ENCODE measurements at places on chromosomes 6 and 20.

DNA sequence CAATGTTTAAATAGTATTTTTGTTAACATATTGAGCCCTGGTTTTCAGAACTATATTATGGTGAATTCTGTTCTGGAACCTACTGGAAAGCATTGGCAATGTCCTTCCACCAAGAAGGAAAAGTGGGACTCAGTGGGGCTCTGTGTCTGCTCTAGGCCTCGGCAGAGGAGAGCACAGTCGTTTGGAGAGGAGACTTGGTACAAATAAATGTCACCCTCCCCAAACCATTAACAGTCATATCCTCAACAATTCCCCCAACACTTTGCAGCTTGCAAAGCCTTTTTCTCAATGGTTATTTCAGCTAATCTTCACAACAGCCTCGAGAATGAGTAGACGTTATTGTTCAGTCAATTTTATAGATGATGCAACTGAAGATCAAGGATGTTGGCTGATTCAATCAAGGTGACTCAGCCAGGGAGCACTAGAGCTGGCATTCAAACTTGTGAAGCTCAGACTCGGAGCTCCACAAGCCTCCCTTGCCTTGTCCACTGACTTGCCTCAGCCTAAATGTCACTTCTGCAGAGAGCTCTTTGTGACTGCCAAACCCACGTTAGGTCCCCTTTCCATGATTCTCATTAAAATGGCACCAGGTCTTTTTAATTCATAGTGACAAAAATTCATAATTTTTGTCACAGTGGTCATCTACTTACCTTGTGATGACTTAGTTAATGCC lies 60.6 kb downstream of the TOX2 start:
- no peak for DNase-seq

- DNase-seq: no peak
Observed at GRCh38 chr6:39806278-39806677, 14.1 kb downstream of the DAAM2 start.

GRCh38 chr6:138580801-138581200 lies 81.5 kb upstream of the NHSL1 start:
- no peak for DNase-seq

GRCh38 chr20:61980647-61981583 lies 84.8 kb downstream of the TAF4 start:
- no peak for DNase-seq

GRCh38 chr6:159919011-159919511 lies 28.3 kb downstream of the MAS1 start:
- no peak for DNase-seq

Data from stimulated activated CD8-positive, alpha-beta memory T cell treated with anti-CD3 and anti-CD28 coated beads, Interleukin-7, amount 100 ng/mL, for 24 hours (primary cell).